ENCODE measurements at places on chromosomes 4 and X.

- DNase-seq: no peak
These were observed 178.4 kb downstream of the ATOH1 start for GRCh38 chr4:94006932-94007331.

- DNase-seq: no peak
These were observed 53.4 kb downstream of the ABCG2 start for GRCh38 chr4:88104902-88105610.

DNA sequence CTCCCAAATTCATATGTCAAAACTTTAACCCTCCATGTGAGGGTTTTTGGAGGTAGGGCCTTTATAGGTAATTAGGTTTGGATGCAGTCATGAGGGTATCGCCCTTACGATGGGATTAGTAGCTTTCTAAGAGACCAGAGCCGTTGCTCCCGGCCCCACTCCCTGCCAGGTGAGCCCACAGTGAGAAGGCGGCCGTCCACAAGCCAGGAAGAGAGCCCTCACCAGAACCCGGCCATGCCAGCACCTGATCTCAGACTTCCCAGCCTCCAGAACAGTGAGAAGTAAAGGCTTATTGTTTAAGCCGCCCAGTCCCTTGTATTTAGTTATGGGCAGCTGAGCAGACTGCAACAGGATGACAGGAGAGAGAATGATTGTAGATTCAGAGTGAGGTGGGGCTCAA is 40.8 kb downstream of the DCTD start:
- DNase-seq: no peak

GRCh38 chr4:20252656-20253282 is 1.1 kb downstream of the SLIT2 start:
- DNase-seq: no peak

- DNase-seq: no peak
These were observed 48.6 kb upstream of the HGFAC start for GRCh38 chr4:3393171-3393570.

DNA sequence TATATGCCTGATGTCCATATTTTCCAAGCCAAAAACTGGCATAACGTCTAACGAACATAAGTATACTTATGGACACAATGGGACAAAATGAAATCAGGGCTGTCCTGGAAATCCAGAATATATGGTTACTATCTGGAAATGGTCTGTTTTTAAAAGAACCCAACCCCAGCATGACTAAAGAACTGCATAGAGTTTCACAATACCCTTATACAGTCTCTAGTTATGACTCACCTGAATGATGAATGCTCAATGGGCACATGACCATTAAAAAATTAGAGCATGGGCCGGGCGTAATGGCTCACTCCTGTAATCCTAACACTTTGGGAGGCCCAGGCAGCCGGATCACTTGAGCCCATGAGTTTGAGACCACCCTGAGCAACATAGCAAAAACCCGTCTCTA is 31.8 kb downstream of the AMMECR1 start:
- DNase-seq: no peak

- no peak for DNase-seq
These were observed 430.5 kb upstream of the POU3F4 start for GRCh38 chrX:83077606-83078005.

DNA sequence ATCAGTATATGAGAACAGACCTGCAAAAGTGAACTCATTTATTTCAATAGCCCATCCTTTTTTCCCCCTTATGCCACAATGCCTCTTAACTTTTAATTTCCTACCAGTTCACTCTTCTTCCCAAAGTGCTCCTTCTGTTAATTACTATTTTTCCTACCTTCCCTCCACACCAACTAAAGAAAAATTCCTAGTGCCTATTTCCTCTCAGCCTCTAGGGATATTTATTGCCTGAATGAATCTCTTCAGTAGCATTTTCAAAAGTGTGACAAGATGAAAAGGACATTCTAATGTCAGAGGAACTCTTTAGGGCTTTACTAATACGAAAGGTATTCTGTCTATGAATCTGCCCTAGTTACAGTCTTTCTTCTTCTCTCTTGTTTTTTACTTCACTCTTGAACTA is 181.1 kb upstream of the SPRY1 start:
- no peak for DNase-seq

DNA sequence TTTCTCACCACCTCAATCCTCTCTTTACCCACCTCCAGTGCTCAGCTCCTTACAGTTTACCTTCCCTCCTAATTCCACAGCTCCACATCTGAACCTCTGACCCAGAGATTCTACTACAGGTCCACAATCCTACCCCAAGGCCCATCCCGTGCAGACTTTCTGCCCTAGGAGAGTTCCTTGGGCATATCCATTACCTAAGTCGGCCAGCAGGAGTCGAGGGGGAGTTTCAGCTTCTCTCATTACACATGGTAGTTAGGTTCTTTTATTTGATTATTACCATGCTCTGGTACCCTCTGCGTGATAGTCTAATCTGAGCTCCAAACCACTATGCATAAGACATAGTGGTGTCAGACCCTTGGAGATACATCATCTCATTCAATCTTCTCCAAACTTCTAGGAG is 117.9 kb downstream of the SH3RF1 start:
- DNase-seq: no peak

- no peak for DNase-seq
These were observed 80.4 kb downstream of the DCUN1D4 start for GRCh38 chr4:51923343-51923742.

DNA sequence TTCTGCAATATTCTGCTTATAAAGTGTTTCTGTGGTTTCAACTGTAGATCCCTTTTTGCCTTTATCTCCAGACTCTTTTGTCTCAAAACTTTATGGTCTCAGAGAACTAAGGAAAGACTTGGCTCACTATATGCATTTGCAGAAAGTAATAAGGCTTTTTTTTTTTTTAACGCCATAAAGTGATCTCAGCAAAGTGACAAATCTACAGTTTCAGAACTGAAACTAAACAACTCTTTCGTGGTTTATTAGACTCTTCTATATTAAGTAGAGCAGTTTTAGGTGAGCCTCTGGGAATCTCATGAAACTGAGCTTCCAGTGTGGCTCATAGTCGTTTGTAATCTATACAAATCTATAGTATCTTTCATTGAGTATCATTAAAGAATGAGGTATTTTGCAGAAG is 15.3 kb downstream of the ATP7A start:
- no peak for DNase-seq

DNA sequence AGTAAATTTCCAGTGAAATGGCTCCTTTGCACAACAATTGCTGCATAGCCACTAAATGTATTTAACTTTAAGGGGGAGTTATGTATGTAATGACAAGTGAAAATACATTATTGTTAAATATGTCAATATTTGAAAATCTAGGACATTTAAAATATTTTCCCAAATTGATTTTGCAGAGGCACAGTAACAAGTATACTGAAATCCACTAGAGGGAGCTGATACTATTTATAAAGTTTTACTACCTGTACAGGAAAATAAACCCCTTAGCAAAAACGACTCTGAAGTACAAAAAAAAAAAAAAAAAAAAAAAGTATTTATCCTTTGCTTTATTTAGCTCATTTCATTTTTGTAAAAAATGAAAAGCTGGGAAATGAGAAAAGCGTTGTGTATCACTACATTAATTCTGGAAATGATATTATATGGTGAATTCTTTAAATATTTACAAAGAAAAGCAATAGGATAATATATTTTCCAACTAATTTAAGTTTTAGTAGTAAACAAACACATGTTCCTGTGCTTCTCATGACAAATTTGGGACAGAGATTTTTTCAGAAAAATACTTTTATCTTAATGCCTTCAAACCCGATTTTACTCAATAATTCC is 727.7 kb downstream of the DMD start:
- DNase-seq: no peak

GRCh38 chrX:136689436-136689835 is 41.5 kb downstream of the CD40LG start:
- DNase-seq: no peak

DNA sequence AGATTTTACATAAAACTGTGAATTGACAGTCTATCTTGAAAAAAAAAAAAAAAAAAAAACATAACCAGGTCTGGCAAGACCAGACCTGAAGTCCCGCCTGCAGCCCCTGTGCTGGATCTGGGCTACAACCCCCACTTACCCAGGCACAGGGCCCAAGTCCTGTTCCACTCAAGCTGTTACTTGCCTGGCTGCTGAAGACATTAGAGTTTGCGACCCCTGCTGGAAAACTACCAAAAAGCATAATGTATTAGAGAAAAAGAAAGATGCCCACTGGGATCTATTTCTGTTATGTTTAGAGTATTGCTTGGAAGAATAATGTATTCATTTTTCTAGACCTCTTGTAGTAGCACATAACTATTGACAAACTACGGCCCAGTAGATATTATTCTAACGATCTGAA is 4.7 kb downstream of the HS3ST1 start:
- DNase-seq: no peak

- no peak for DNase-seq
These were observed 997 bp downstream of the NKX1-1 start for GRCh38 chr4:1405254-1405635.

DNA sequence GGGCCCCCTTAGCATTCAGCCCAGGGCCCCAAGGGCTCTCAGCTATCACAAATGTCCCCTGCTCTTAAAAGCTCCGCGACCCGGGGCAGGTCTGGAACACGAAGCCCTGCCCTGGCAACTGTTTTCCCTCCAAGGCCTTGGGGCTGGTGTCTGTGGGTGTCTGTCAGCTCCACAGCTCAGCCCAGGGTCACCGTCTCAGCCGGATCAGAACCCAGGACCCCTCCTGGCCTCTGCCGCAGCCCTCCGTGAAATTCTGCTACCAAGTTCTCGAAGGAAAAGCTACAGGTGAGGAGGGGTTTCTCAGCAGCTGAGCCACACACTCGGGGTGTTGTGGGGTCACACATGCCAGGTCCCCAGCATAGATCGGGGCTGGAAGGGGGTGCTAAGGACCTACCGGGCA is 61.2 kb downstream of the ACOX3 start:
- no peak for DNase-seq

- DNase-seq: no peak
These were observed 310.5 kb downstream of the RAPGEF2 start for GRCh38 chr4:159413306-159413943.

GRCh38 chr4:100009490-100009889 is 59.4 kb upstream of the H2AZ1 start:
- no peak for DNase-seq

- no peak for DNase-seq
These were observed 1384.8 kb downstream of the FAM133A start for GRCh38 chrX:95058815-95059214.

- DNase-seq: no peak
These were observed 42.5 kb upstream of the BBS12 start for GRCh38 chr4:122689972-122690371.

- no peak for DNase-seq
These were observed 355.8 kb downstream of the KLHL4 start for GRCh38 chrX:87873347-87873941.

DNA sequence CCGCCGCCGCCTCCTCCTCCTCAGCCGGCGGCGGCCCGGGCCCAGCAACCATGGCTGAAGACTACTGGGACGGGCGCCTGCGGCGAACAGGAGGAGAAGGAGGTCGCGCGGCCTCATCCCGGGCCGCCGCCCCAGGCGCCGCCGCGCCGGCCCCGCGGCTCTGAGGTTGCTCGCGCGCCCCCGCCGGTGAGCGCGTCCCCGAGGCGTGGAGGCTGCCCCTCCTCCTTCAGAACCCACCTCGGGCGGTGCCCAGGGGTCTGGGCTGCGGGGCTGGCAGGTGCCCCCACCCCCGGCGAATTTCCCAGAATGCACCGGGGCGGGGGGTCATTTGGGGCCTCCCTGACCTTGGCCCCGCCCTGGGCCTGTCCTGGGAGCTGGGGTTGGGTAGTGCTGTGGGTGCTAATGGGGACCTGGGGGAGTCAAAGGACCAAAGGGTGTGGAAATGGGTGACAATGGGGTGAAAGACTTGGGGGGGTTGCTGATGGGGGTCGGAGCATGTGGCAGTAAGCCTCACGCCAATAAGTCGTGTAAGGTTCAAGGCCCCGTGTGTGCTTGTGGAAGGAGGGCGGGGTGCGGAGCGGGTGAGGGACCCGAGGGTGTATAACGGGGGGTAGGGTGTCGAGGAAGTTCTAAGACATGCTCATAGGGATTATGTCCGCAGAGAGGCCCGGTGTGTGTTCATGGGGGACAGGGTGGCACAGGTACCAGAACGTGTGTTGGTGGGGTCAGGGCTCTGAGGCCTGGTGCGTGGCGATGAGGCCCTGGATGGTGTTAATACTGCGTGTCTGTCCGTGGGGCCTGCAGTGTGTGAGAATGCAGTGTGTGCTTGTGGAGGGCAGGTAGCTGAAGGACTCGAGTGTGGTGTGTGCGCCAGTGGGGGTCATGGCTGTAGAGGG is 687 bp downstream of the CDK16 start:
- peak; percentile 8 for DNase-seq

DNA sequence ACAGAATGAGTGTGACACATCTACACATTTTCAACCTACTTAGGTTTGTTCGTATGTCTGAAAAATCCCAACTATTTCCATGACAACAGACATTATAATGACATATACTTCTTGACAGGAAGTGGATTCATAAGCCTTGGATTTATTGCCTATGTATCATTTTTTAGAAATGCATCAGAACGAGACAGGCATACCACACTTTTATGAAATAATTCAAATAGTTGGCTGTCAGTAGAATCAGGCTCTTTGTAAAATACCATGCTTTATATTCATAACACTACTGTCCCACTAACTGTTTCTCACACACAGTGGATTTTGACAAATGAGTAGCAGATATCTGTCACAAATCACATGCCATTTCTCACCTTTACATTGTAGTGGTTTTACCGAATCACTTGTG is 173.2 kb downstream of the BEND2 start:
- DNase-seq: no peak

- DNase-seq: no peak
These were observed 17.6 kb downstream of the PDLIM5 start for GRCh38 chr4:94469221-94469784.

DNA sequence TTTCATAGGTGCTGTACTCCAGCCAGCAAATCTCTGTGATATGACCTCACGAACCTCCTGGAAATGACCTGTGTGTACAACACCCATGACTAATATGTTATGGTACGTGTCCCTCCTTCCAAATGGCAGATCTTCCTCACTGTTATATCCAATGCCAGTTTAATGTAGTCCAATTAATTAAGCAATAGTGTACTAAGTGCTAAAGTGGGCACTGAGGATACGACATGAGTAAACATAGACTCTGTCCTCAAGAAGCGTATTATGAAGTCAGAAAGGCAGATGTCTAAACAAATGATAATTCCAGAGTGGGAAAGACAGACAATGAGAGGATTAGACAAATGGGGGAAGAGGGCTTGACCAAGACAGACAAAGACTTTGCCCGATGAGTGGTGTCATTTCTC is 33.9 kb downstream of the GPRIN3 start:
- DNase-seq: no peak

DNA sequence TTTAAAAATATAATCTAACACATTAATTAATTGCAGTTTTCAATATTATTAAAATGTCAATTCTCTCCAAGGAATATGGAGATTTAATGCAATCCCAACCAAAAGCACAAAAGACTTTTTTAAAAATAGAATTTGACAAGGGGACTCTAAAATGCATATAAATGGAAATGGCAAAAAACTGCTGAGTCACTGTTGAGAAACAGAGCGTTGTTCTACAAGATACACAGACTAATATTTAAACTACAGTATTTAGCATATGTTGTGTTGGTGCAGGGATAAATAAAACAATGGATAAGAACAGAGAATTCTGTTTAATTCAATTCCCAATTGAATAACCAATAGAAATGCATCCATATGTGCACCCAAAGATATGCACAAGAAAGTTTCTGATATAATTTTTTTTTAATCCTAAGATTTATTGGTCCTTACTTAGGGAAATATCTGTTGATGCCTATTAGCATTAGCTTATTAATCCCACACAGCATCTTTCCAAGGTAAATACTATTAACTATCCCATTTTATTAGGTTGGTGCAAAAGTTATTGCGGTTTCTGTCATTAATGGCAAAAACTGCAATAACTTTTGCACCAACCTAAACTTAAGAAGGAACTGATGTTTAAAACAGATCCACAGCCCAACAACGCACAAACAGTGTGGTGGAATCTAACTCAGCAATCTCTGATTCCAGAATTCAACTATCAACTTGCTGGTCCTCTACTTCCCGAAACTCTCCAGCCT is 86.8 kb upstream of the VEGFC start:
- DNase-seq: no peak
